Left kidney (tissue), 8 donors: ENCODE measurements at places on chromosomes 6 and 20. TPM values are rescaled to one million over a fixed set of nuclear protein-coding genes. Genes with fewer than 3 reads are reported as not detected.

The ADNP gene
- 160 TPM for polyA plus RNA-seq

The KCNK16 gene
- not detected for polyA plus RNA-seq

The SLC13A3 gene
- polyA plus RNA-seq: 19.3 TPM

The MYL9 gene
- 179 TPM for polyA plus RNA-seq

The MEA1 gene
- polyA plus RNA-seq: 76.7 TPM

DNA sequence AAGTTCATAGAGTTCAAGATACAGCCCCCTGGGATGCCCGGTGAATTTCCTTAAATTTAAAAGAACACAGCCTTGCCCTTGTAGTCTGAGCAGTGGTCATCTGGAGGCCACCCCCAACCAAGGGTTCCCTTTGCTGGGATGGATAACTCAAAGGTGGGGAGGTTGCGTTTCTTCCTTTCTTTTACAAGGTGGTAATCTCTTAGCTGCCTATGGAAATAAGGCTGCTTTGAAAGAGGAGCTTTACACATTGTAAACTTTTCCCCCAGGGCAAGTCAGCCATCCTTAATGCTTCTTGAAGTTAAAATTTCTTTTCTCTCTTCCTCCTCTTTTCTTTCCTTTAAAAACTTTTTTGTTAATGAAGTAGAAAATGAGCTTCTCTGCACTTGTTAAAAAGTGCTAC, 71.2 kb upstream of the PRDM1 start:
- DNase-seq: no peak

GRCh38 chr6:167426651-167427050, 101.8 kb downstream of the TTLL2 start:
- no peak for DNase-seq

DNA sequence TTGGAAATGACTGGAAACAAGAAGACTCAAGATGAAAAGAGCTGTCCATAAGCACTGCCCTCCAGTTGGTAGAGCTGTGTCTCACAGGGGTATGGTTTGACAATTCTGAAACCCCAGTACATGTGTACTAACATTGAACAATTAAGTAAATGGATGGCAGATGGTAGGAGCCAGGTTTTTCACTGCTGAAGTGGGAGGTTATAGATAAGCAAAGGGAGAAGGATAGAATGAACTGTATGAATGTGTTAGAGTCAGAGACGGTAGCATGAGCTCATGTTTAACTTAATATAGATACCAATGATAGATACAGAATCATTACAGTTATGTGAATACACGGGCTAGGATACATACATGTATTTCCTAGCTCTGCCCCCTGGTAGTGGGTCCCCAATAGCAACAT, 95.0 kb upstream of the SIRPA start:
- no peak for DNase-seq

DNA sequence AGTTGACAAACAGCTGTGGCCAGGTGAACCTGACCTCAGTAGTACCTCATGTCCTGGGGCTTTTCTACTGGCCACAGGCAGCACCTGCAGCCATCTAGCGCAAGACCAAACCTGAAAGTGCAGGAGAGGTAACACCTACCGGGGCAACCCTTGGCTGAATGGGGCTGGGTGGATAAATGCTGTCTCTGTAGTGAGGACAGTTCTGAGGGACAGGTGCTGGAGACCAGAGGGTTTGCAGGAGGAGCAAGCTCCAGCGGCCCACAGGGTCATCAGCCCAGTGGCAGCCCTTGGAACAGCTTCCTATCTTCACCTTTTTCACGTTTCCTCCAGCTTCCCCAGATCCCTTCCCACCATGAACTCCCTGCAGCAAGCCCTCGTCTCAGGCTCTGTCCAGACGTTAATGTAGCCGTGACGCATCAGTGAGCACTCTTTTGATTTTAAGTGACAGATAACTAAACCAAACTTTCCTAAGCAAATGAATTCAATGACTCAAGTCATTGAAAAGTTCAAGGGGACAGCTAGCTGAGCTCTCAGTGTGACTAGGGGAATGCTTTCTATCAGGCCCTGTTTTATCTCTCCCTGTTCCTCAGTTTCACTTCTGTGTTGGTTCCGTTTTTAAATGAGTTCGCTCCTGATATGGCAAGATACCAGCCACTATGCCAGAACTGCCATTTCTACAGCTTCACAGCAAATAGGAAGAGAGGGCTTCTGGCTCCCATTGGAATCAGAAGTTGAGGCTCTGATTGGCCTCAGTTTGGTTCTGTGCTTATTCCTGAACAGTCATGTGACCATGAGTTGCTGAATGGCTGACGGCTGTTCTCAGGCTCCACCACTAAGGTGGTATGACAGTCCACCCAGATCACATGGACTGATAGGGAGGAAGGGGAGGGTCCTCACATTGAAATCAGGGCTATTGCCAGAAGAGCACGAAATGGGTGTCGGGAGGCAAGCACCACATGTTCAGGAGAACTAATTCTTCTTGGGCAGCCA, 12.1 kb upstream of the PFDN4 start:
- no peak for DNase-seq

DNA sequence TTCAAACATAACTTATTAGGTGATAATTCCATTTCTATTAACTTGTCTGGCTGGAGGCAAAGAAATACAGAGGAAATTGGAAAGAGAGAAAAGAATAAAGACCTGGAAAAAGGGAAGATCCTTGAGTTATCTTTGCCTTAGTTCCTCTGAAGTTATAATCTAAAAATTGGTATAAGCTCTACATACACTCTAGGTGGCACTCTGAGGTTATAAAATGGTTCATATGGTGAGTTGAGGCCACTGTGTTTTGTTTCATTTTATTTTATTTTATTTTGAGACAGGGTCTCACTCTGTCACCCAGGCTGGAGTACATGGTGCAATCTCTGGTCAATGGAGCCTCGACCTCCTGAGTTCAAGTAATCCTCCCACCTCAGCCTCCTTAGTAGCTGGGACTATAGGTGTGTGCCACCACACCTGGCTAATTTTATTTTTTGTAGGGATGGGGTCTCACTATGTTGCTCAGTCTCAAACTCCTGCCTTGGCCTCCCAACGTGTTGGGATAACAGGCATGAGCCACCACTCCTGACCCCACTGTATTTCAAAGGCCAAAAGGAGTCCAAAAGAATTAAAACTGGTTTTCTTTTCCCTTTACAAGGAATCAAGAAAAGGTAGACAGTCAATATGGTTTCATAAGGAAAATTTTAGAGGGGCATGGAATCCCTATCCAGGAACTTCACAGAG, 19.4 kb downstream of the GPX6 start:
- no peak for DNase-seq

GRCh38 chr20:13868331-13868730, 83.5 kb downstream of the NDUFAF5 start:
- no peak for DNase-seq

DNA sequence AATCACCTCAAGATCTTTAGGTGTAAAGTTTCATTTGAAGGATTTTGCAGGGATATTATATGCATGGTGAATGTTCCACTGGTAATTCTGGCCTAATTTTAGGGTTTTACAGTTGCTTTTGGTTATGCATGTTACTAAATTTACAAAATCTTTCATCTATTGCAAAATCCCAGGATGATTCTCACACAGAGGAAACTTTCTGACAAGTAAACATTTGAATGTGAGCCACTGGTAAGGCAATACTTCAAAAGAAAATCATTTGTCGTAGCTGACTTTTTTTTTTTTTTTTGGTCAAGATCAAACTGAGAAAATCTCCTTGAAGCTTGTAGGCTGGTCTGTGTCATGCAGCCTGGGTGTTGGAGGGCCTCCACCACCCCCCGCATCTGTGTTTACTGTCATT, 141.9 kb upstream of the EXOC2 start:
- no peak for DNase-seq

DNA sequence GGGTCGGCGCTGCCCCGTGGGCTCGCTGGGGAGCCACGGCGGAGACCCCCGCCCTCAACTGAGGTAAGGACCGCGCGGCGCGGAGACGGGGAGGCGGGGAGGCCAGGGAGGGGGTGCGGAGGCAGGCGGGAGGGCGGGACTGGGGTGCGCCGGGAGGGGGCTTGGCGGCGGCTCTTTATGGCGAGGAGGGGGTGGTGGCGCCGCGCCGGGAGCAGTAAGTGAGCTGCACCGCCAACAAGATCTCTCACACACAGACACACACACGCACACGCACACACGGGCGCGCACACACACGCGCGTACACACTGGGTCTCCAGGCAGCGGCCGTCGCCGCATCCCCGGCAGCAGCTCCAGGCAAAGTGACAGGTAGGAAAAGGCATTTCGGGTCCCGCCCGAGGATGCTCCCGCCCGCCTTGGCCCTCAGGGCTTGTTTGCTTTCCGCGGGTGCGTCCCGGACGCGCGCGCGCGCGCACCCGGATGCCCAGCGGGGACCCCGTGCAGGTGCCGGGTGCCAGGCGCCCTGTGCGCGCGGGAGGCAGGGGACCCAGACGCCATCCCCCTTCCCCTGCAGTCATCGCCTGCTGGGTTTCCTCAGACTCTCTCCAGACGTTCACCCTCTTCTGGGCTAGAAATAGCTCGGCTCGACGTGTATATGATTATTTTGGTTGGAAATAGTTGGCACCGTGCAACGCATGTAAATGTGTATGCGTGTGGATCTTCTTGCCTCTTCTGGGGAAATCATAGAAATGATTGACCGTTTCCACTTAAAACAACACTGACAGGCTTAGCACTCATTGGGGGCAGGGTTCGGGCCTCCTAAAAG, at the start of gene PLCB4:
PLCB4 (plus strand) TSS at position 247 of the 823 bp plus-strand sequence. CDS start 238,728 bp downstream, outside the sequence.
- DNase-seq: peak; percentile 57

- no peak for DNase-seq
Measured at GRCh38 chr6:157832250-157832967, 9.4 kb downstream of the SNX9 start.

DNA sequence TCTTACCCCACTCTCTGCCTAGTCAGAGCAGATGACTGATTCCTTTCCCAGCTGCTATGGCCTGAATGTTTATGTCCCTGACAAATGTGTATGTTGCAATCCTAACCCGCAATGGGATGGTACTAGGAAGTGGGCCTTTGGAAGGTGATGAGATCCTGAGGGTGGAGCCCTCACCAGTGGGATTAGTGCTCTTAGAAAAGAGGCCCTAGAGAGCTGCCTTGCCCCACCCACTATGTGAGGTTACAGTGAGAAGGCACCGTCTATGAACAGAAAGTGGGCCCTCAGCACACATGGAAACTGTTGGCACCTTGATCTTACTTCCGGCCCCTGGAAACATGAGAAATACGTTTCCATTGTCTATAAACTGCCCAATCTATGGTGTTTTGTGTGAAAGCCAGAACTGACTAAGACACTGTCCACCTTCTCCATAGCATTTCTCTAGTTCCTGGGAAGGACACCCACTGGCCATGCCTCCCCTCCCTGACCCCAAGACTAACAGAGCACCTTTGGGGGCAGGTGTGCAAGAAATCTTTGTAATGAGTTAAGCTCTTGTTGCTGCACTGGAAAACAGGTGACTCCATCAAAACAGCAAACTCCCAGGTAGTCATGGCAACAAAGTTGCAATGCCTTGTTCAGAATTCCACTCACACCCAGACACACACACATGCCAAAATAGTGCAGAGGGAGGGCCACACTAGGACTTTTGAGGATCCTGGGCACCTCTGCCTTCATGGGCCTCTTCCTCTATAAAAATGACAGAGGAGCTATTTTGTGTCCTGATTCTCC, 16.2 kb downstream of the GABRR2 start:
- DNase-seq: no peak

DNA sequence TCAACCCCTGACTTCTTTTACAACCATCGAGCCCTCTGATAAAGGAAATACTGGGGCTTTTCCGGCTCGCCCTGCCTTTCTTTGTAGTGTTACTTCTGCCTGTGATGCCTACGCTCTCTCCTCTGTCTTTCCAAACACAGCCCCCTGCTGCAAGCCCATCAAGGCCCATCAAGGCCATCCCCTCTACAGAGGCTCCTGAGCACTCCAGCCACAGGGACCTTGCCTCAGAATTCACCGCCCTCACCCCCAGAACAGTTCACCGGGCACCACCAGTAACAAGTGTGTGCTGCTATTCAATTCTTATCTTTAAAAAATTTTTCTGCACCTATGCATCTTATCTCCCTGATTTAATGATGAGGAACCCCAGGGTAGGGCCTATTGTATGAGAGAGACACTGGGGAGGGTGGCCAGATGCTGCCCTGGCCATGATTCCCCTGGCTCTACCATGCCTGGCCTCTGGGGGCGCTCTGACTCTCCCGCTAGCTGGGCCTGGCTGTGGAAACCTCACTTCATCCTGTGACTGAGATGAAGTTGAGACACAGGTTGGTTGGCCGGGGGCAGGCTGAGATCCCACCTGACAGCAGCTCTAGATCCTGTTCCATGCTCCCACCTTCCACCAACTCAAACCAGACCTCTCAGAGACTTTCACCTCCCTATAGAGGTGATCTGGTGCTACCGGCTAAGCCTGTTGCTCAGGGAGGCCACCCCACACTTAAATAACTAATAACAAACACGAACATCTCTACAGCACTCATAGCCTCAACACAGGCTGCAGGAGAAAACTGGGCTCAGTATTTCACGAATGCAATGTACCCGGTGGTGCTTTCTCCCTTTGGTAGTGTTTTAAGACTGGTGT, 19.2 kb upstream of the GLP1R start:
- no peak for DNase-seq

DNA sequence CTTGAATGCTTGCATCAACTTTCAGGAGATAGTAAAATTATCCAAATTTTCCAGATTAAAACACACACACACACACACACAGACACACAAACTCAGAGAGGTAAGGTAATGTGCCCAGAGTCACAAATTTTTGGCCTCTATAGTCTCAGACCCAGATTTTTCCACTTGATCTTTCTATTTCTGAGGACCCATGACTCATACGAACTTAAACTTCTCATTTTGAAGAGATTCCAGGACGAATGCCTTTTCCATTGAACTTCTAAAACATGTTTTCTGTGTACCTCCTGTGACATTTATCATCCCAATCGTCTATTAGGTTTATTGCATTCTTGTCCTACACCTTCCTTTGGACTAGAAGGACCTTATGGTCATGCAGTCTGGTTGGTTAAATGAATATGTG, 172.9 kb upstream of the COL21A1 start:
- no peak for DNase-seq

DNA sequence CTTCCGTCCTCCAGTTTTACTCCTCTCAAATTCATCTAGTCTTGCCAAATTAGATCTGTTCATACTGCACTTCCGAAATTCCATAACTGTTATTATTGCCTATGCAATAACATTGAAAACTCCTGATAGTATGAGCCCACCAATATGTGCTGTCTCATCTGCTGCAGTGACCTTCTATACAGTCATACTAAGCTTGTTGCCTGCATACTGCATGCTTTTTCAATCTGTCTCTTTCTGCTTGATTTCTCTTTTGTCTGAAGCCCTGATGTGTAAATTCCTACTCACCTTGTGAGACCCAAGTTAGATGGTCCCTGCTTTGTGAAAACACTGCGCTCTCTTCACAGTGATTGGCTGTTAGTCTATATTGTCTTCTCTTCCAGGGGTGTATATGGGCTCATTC, 1.1 kb downstream of the TBP start:
- no peak for DNase-seq
